NCI-H510A (cell line): ENCODE measurements at places on chromosomes 11 and 22.

- no peak for DNase-seq
Observed at GRCh38 chr11:64343767-64344559, 4.0 kb downstream of the CCDC88B start.

GRCh38 chr22:17969701-17970113 lies 54.7 kb downstream of the MICAL3 start:
- no peak for DNase-seq

DNA sequence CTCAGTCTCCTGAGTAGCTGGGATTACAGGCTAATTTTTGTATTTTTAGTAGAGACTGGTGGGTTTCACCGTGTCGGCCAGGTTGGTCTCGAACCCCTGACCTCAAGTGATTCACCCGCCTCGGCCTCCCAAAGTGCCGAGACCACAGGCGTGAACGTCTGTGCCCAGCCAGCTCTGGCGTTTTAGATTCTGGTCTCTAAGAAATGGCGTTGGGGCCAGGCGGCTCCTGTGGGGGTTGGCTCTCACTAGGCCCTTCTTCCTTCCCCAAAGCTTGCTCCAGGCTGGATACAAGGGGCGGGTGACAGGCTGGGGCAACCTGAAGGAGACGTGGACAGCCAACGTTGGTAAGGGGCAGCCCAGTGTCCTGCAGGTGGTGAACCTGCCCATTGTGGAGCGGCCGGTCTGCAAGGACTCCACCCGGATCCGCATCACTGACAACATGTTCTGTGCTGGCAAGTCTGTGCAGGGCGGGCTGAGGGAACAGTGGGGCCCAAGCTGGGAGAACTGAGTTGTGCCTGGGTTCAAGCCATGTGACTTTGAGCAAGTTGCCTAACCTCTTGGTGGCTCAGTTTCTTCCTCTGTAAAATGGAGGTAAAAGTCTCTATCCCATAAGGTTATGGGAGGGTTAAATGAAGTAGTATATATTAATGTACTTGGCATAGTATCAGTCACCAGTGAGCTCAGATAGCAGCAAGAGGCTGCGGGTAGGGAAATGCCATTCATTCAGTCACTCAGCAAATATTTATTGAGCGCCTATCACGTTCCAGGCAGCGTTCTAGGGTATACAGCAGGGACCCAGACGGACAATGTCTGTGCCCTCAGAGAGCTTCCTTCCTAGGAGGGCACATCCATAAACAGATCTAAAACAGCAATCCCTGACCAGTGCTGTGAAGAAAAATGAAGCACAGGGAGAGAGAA lies 10.4 kb downstream of the F2 start:
- no peak for DNase-seq

DNA sequence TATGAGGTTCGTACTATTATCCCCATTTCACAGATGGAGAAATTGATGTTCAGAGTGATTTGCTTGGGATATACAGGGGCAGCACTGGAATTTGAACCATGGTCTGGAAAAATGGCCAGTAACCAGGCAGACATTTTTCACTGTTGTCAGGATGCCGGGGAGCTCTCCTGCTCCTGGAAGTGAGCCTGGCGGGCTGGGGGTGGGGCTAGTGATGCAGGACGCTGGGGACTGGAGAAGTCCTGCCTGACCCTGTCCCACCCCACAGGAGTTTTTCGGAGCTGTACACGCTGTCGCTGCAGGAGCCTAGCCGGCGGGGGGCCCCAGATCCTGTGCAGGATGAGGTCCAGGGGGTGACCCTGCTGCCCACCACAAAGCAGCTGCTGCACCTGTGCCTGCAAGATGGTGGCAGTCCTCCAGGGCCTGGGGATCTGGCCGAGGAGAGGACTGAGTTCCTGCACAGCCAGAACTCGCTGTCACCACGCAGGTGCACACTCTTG lies 11.1 kb downstream of the SIPA1 start:
- DNase-seq = no peak

DNA sequence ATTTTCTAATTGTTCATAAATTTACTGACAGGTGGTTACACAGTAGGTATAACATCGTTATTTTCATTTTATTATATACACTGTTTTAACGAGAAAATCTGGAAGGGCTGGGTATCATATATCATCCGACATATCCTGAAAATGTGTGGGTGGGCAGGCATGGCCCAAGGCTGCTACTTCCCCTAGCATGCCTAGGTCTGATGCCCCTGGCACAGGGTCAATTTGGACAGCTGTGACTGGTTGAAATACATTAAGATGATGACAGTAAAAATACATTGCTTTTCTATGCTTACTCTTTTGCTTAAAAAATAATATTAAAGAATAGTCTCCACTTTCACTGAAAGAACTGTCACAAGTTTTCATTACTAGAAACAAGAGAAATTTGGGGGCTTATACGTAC lies 908.8 kb downstream of the OPCML start:
- peak; percentile 48 for DNase-seq

DNA sequence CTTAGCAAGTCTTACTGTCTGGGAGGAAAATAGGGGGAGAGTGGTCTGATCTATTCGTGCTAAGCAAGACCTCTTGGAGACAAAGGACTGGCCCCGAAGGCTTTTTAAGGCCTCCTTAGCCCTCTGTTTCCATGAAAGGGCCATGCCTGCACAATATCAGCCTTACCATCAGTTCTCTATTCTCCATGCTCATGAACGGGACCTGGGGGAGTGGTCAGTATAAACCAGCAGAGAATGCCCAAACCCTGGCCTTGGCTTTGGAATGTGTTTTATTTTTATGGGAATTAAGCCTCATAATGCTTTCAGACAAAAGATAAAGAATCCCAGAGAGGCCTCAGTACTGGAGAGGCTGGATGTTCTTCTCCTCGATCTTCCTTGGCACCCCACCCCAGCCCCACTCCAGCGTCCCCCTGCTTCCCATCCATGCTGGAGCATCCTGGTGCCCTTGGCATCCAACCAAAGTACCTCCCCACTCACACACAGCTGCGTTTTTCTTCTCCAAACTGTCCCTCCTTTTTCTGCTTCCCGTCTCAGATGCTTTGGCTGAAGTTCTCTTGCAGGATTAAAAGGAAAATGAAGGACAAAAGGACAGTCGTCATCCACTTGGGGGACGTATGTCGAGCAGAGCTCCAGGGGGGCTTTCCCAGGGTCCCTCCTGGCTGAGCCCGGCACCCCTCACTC lies 18.6 kb downstream of the FXYD6 start:
- DNase-seq = no peak

DNA sequence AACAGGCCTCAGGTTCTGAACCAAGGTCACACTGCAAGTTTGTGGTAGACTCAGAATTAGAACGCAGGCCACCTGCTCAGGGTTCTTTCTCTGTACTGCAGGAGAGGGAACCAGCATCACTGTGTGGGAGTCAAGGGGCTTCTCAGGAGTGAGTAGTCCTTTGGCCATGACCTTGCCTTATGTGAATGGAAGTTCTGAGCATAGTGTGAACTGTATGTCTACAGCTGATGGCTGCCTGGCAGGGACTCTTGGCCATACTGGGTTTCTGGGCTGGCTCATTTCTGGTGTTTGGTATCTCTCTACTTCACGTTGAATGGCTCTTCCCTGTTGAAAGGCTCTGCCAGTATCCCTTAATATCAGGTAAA lies 40.1 kb upstream of the TUB start:
- no peak for DNase-seq

DNA sequence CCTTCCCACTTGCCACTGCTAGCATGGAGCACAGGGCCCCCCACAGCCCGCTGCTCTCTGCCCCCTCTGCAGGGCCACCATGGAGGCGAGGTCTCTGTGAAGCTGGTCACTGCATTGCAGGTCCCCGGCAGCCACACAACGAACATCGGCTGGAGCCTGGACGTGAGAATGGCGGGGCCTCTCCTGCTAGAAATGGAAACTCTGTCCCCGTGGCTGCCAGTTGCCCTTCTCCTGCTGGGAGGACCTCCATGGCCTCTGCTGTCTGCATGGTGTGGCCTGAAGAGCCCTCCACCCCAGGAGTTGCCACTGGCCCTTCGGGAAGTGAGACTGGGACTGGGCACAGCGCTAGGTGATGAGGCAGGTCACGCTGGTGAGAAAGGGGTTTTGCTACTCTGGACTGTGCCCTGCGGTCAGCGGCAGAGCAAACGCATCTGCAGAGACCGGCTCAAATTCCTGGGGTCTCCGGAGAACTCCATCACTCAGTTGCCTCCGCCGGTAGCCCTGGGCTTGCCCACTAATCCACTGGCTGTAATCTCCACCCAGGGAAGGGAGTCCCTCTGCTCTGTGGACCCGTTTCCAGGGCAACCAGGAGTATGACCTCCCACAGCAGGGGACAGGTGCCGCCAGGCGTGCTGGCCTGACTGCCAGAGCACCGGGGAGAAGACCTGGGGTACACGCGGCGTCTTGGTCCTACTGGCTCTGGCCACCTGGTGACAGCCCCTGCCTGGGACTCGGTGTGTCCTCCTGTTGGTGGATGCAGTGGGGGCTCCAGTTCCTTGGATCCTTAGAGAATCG lies 806.3 kb downstream of the BRD1 start:
- no peak for DNase-seq

DNA sequence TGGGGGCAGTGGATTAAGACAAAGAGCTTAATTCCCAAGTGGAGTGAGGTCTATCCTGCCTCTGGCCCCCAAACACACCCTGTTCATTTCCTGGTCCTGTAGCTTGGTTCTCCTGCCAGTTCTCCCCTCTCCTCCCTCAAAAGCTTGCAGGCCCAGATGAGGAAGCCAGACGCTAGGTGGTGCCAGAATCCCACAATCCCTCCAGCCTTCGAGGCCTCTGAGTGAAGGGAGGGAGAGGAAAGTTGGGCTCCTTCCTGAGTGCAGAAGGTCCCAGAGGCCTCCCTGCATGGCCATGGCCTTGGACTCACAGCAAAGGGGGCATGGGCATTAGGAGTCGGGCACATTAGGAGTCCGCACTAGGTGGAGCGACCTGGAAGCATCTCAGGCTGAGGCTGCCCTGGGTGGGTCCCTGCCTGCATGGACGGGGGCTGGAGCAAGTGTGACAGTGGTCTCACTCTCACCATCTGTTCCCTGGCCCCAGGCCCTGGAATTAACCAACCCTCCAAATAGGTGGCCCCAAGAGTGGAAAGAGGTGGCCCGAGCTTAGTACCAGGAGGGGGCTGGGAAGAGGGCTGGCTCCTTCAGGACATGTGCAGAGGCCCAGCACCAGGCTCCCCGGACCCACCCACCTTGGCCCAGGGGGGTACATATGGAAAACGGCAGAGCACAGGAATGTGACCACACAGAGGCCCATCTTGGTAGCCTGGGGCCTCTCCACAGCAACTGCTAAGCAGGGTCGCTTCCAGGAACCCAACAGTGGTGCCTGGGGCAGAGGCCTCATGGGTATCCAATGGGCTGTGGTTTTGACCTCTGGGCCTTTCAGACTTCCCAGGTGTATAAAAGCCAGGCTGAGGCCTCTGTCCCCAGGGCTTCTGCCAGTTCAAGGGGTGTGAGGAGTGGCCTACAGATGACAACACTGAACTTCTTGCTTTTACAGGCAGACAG lies 5.2 kb downstream of the FXYD2 start:
- peak; percentile 66 for DNase-seq

- DNase-seq = no peak
Observed at GRCh38 chr11:134283461-134284230, 7.5 kb downstream of the GLB1L3 start.

GRCh38 chr11:113315811-113316210 lies 1.4 kb downstream of the TTC12 start:
- no peak for DNase-seq

GRCh38 chr11:2548596-2548995 lies 103.8 kb downstream of the KCNQ1 start:
- DNase-seq = no peak

GRCh38 chr11:78742430-78742829 lies 167.8 kb upstream of the NARS2 start:
- peak; percentile 90 for DNase-seq

DNA sequence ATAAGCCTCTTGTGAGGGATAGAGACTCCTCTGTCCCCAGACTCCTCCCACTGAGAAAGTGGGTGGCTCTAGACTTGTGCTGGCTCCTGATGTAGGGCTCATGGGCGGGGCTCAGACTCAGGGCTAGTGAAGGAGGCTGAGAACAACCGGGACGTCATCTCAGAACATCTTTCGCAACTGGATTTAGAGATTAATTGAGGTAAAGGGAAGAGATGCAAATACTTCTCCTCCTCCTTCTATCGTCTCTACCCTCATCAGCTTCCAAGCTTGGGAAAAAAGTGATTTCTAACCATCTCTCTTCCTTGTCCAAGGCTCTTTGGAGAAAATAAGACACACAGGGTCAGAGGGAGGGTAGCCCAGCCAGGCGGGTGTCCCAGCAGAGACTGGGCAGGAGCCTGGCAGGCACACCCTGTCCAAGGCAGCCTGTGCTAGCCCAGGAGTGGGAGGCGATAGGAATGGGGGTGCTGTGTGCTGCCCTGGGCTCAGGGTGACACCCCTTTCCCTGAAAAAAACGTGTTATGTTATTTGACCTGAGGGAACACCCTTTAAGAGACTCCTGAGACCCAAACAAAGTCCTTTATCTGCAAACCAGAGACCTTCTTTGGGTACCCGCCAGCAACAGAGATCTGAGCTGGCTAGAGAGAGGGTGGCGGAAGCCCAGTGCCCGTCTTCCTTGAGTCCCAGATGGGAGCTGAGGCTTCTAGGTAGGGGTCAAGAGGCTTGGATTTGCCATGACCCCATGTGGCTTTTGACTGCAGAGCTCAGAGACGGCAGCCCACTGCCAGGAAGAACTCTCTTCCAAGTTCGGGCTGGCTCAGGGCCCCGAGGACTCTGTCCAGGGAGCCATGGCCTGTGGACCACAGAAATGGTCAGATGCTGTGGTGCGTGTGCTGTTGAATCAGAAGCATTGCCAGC lies 160.9 kb downstream of the ADAMTS15 start:
- DNase-seq = no peak

- no peak for DNase-seq
Observed at GRCh38 chr11:40405614-40406013, 1053.8 kb downstream of the LRRC4C start.

DNA sequence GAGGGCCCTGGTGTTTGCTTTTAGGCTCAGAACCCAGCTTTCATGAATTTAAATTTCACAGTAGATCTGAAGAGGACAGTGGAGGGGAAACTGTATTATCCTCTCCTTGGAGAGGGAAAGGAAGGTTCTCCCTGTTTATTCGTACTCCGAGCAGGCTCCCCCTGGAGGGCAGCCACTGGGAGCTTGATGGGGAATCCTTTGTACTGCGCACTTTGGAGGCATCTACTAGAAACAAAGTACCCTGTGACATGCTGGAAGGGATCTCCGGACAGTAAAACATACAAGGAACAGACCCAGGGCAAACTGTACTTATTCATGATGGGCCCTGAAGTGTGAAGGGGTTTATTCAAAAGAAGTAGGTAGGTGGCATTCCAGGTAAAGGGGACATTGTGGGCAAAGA lies 27.2 kb downstream of the NAV2 start:
- no peak for DNase-seq

- no peak for DNase-seq
Observed at GRCh38 chr11:3684129-3684818, 13.1 kb upstream of the CHRNA10 start.

GRCh38 chr11:74909385-74909784 lies 39.5 kb downstream of the XRRA1 start:
- no peak for DNase-seq

DNA sequence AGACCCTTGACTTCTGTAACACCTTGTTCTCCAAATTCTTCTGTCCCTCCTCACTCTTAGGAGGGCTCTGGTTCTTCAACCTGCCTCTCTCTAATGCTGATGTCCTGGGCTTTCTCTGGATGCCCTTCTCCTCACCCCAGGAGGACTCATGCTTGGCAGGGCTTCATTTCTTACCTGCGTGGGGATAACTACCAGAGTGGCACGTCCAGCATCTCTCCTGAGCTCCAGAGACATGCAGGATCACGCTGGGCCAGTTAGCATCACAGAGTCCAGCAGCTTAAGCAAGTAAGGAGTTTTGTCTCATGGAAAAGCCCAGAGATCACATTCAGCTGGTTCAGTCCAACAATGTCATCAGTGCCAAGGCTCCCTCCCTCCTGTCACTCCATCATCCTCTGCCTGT lies 36.4 kb downstream of the RTL6 start:
- DNase-seq = no peak

GRCh38 chr22:24803064-24803542 lies 2.9 kb upstream of the SGSM1 start:
- DNase-seq = no peak
